Activated naive CD8-positive, alpha-beta T cell treated with anti-CD3 and anti-CD28 coated beads, Interleukin-2, amount 10 ng/mL, durations not matched to agents 7 days and 5 days (primary cell): ENCODE measurements at places on chromosomes 12 and 14.

- no peak for DNase-seq
These were observed 2.7 kb downstream of the GPR65 start for GRCh38 chr14:88007608-88008007.

DNA sequence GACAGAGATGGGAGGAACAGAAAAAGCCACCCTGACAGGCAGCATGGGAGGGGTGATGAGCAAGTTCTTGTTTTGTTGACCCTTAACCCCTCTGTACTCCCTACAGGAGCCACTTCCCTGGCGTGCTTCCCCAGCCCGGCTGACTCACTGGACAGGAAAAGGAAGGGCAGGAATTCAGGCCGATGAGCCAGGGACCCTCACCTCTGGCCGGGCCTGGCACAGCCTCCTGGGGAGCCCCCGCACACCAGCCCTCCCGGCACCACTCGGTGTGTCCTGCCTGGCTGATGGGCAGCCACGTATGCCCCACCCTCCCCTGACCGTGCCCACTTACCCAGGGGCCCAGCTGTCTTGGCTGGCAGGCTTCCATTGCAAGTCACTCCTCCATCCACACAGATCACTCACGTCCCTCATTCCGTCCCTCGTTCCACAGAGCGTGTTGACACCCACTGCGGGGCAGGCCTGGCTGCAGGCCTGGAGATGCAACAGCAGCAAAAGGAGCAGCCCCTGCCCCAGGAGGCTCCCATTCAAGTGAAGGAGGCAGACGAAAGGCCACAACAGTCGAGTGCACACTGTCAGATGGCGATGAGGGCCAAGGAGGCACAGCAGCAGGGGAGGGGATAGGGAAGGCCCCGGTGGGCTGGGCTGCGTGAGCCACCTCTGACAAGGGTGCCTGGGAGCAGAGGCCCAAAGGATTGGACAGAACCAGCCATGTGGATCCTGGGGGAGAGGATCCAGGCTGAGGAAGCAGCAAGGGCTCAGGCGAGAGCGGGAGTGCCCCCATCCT lies 19.7 kb upstream of the CD9 start:
- DNase-seq, result no peak

- DNase-seq, result no peak
These were observed 21.8 kb downstream of the WDHD1 start for GRCh38 chr14:55005071-55005470.

DNA sequence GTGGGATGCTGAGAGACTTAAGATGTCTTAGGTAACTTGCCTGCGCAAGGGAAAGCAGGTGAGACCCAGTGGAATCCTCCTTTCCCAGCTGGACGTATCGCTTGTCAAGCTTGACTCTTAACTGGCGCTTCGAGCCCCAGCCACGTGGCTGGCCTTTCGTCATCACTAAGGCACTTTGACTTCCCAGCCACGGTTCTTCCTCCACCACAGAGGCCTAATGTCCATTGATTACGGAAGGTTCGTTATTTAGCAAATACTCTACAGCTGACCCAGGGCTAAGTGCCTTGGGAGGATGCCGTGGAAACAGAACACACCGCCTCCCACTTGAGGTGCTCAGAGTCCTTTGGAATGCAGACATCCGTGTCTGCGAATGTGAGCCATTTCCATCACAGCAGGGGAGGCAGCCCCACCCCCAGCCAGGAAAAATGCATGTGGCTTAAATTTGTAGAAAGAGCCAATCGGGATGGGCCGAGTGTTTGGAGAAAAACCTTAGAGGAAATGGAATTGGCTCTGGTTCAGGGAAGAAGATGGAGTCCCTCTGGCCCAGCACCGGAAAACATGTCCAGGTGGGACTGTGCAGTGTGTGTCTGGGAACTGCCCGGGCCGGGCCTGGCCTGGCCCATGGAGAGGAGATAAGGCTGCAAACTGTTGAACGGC lies 115.7 kb downstream of the PLXNC1 start:
- DNase-seq, result no peak

DNA sequence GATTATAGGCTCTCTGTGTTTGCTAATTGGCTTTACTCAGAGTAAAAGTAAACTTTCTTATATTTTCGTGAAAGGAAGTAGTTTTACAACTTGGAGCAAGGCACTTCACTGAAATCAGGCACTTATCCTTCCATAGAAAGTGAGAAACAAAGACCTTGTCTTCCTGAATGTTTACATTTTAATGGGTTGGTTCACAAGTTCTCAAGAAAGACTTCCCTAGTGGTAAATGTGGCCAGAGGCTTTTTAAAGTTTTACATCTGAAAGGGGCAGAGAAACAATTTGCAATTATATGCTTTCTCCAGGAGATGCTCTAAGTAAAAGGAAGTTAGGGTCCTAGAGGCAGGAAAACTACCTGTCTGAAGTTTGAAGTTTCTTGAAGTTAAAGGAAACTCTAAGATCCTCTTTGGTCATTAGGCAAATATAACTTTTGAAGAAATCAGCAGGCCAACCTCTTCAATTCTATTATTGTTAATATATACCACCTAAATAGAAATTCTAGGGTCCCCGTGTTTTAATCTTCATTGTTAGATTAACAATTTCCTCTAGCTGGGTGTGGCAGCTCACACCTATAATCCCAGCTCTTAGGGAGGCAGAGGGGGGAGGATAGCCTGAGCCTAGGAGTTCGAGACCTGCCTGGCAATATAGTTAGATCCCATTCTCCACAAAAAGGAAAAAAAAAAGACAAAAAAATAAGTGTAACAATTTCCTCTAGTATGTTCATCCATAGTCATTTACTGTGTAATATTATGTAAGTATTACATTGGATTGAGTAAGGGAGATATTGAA lies 644.9 kb upstream of the FOXG1 start:
- DNase-seq, result no peak

GRCh38 chr12:118448341-118448740 lies 72.0 kb downstream of the SUDS3 start:
- no peak for DNase-seq

GRCh38 chr12:6792522-6793201 lies 3.3 kb downstream of the CD4 start:
- DNase-seq, result peak; percentile 57

- no peak for DNase-seq
These were observed 224.8 kb downstream of the PTPRO start for GRCh38 chr12:15547063-15547462.

- no peak for DNase-seq
These were observed 267.9 kb downstream of the BCL11B start for GRCh38 chr14:99004112-99004511.

- DNase-seq, result peak; percentile 73
These were observed 10.7 kb downstream of the STAC3 start for GRCh38 chr12:57240066-57240921.

DNA sequence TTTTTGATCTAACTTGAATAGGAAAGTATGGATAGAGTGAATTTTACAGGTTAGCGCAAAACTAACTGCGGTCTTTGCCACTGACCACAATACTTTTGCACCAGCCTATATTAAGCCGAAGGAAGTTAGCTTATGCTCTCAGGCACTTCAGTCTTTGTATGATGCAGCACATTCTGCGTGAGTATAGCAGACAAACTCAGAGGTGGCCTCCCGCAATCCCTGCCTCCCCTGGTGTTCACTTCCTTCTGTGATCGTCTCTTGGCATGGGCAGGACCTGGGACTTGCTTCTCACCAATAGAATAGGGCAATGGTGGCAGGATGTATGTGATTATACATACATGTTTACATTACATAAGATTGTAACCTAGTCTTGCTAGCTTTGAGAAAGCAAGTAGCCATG lies 10.3 kb upstream of the SLC6A13 start:
- DNase-seq, result no peak
